ENCODE measurements at places on chromosomes 13 and 19.

GRCh38 chr19:7224209-7224686 is 70.0 kb downstream of the INSR start:
- no peak for DNase-seq

DNA sequence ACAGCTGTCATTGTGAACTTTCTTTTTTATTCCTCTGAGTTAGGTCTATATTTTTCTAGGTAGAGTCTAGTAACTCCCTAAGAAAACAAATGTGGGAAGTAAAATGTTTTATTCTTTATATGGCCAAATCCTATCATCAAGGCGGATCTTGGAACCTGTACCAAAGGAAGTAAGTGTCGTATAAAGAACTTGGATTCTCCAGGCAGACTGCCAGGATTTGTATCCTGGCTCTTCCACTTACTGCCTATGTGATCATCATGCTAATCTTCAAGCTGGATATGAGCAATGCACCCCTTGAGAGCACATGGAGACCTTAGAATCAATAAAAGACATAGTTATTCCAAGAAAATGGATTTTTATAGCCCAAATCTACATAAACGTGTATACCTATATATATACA is 286.5 kb downstream of the PCDH17 start:
- no peak for DNase-seq

GRCh38 chr13:98449273-98449672 is 127.6 kb downstream of the STK24 start:
- DNase-seq = no peak

GRCh38 chr19:657611-658010 is 5.4 kb downstream of the RNF126 start:
- no peak for DNase-seq

DNA sequence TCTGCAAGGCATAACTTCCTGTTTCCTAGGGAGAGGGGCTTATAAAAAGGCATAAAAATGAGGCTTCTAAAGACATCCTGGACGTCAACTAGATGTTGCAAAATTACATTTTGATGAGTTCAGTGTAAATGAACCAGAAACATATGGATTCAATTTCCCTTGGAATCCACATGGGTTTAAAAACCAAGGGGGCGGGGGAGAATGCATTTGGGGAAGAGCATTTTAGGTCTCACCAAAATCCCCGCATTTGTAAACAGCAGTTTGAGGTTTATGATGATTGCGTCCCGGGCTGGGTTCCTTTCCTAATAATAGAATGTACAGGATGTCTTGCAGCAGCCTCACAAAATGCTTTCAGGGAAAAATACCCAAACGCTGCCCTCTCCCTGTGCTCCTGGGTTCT is 407.8 kb downstream of the ZNF536 start:
- DNase-seq = no peak

DNA sequence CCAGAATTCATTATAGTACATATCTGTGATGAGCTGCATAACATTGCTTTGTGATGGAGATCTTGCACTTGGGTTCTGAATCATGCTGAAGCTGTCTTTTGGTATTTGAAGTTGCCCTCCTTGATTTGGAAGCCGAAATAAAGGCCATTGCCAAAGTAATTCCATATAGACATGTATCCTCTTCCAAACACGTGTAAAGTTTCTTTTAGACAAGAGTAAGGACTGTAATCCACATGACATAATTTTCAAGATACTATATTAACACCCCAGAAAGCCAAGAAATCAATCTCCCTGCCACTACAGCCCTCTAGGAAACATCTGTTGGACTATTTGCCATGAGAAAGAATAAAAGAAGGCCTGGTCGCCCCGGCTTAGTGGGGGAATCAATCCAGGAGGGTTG is 754.2 kb downstream of the FGF9 start:
- DNase-seq = no peak

GRCh38 chr19:38721979-38722773 is 22.1 kb downstream of the CAPN12 start:
- no peak for DNase-seq

DNA sequence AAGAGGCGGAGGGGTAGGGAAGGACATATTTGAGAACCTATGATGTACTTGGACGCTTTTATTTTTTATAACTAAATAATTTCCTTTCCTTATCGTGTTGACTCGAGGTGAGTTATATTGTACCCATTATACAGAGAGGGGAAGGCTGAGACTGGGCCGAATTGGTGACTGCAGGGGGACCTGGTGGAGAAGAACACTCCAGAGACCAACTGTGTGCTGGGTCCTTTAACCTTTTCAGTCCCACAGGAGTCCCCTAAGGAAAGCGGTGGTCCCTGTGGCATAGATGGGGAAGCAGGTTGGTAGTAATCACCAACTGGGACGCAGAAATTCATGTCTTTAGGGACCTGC is 633 bp downstream of the MYH14 start:
- DNase-seq = no peak

GRCh38 chr19:10826231-10826630 is 9.8 kb downstream of the TMED1 start:
- DNase-seq = no peak

DNA sequence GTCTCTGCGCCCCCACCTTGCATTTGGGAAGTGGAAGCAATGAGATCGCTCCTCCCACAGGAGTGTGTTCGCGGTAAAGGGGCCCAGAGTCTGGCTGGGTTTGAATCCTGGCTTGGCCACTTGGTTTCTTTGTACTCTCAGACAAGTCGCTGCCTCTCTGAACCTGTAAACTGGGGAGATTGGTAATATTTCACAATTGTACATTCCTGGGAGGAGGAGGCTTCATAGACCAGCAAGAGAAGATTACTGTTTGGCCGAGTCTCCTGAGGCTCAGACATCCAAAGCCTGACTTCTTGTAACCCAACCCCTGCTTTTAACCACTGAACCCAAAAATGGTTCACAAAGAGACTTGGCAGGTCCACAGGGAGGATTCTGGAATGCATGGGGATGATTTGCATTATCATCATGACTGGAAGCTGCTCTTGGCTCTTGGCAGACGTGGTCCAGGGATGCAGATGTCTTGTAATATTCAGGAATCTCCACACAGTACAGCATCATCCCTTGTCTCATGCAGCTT is 13.6 kb upstream of the STRN4 start:
- peak; percentile 99 for DNase-seq

- no peak for DNase-seq
Measured at GRCh38 chr19:37874784-37875183, 31.6 kb downstream of the WDR87 start.

- DNase-seq = no peak
Measured at GRCh38 chr13:111511219-111511732, 190.8 kb downstream of the TEX29 start.

GRCh38 chr19:2997720-2998119 is 20.4 kb downstream of the TLE6 start:
- no peak for DNase-seq

GRCh38 chr13:28743020-28743419 is 24.2 kb upstream of the SLC46A3 start:
- DNase-seq = no peak

DNA sequence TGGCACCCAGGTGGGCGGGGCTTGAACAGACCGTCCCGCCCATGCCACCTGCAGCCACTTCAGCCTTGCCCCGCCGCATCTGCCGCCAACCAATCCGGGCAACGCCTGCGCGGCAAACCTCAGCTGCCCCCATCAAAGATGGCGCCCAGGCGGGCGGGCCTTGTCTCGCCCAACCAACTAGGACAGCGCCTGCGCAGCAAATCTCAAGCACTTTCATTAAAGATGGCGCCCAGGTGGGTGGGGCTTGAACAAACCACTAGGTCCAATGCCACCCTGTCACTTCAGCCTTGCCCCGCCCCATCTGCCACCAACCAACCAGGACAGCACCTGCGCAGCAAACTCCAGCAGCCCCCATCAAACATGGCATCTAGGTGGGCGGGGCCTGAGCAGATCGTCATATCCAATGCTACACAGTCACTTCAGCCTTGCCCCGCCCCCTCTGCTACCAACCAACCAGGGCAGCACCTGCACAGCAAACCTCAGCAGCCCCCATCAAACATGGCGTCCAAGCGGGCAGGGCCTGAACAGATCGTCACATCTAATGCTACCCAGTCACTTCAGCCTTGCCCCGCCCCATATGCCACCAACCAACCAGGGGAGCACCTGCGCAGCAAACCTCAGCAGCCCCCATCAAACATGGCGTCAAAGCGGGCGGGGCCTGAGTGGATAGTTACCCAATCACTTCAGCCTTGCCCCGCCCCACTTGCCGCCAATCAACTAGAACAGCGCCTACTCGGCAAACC is 1.4 kb downstream of the PEG3 start:
- peak; percentile 0 for DNase-seq

- DNase-seq = peak; percentile 9
Measured at GRCh38 chr13:95154413-95154886, 146.8 kb downstream of the ABCC4 start.

DNA sequence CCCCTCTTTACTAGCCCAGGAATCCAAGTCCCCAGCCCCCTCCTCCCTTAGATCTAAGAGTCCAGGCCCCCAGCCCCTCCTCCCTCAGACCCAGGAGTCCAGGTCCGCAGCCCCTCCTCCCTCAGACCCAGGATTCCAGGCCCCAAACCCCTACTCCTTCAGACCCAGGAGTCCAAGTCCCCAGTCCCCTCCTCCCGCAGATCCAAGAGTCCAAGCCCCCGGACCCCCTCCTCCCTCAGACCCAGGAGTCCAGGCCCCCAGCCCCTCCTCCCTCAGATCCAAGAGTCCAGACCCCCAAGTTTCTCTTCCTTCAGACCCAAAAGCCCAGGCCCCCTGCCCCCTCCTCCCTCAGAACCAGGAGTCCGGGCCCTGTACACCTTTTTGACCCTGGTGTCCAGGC is 11.5 kb downstream of the SPACA6 start:
- no peak for DNase-seq

DNA sequence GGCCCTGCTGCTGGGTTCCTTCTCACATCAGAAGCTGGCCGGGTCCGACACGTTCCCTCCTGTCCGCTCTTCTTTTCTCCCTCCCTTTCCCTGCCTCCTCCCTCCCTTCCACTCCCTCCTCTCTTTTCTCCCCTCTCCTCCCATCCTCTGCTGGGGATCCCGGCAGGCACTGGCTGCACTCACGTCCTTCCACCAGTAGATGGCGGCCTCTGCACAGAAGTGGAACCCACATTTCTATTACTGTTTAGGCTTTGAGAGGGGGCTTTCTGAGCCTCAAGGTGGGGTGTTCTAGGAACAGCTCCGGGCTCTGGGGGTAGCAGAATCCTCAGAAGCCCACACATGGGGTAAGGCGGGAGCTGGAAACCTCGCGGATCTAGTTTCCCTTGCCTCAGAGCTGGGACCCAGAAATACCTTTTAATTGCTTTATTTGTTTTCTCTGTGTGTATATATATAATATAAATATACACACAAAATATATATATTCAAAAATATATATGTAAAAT is 294.2 kb downstream of the ZNF536 start:
- peak; percentile 30 for DNase-seq

DNA sequence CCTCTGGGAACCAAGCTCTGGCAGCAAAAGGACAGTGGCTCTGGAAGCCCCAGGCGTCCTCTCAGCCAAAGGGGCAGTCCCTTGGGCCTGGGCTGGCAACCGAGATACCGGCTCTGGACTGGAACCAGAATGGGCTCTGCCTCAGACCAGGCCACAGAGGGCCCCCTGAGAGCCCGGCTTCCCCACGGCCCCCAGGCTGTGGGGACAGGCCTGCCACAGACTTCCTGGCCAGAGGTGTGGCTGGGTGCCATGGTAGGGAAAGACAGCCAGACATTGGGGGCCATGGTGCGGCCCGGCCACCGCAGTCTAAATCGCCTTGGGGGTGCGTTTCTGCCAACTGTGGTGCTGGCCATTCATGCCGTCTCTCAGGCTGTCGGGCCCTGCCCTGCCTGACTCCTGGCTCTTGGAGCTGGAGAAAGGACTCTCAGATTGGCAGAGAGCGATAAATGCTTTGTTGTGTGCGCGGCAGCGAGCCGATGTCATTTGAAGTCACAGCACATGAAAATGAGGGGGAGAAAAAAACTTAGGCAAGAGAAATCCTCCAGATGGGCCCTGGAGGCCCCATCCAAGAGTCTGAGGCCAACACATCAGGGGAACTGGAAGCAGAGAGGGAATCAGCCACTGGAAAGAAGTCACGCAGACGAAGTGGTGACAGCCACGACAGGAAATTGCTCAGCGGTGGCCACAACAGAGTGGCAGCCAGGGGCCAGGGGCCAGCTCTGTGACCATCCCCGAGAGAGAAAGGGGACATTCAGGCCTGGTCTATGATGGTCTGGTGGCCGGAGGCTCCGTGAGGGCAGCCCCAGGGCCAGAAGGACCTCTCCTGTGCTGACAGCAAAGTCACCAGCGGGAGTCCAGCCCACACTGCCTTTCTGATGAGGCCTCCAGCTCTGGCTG is 26.5 kb downstream of the SH3GL1 start:
- peak; percentile 77 for DNase-seq

DNA sequence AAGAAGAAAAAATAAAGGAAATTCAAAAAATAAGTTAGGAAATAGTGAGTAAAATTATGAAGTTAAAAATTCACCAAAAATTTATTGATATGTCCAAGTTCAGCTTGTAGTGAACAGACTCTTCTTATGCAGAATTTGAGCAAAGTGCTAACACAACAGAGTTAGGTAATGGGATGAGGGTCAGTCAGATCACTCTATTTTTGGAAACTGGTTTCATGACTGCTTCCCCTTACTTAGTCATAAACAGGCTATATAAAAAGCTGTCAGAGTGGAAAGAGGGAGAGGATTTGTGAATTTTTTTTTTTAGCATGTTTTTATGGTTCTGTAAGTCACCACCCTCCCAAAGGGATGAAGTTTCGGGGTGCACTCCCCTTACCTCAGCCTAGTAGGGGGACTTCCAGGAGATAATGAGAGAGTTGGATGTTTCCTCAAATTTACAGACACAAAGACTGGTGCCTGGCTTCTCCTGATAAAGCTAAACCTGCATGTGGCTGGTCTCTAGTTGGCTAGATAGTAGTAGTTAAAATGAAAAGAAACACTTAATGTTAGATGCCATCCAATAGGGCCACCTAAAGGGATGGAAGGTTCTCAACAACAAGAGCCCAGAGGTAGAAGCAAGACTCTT is 4.5 kb downstream of the CPB2 start:
- DNase-seq = no peak

DNA sequence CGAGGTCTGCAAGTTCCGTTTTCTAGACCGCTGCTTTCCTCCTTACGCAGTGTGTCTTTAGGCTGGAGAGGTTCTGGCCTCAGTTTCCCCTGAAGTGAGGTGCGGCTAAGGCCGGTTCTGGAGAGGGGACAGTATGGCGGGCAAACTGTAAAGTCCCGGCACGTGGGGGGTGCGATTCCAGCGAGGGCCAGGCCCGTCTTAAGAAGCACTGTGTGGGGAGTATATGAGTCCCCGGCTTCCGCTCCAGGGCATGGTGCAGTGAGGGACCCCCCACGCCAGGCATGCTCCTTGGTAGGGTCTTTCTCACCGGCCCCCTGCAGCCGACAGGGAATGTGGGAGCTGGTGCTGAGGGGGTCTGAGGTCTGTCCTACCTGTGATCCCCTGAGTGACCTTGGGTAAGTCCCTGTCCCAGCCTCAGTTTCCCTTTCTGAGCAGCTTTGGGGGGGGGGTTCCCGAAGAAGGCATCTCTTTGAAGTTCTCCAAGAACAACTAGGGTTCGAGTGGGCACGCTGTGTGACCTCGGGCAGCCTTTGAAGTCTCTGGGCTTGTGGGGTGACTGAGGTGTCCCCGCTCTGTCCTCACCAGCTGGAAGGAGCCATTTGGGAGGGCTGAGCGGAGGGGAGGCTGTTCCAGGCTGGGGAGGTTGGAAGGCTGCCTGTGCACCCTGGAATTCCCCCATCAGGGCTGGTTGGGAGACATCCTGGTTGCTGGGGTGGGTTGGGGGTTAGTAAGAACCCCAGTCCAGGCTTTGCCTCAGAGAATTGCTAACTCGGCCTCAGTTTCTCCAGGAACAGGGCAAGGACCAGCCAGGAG is 1.5 kb downstream of the NFIC start:
- DNase-seq = peak; percentile 37

GRCh38 chr19:52345162-52345561 is 9.1 kb downstream of the ZNF610 start:
- DNase-seq = no peak
